ENCODE measurements at places on chromosomes 4 and X. TPM values are rescaled to one million over a fixed set of nuclear protein-coding genes. Genes with fewer than 3 reads are reported as not detected.

Gene PCDH18
- total RNA-seq: 65.7 TPM

Gene CXorf66
- not detected for total RNA-seq

Gene DMRTC1B
- 2.6 TPM for total RNA-seq

DNA sequence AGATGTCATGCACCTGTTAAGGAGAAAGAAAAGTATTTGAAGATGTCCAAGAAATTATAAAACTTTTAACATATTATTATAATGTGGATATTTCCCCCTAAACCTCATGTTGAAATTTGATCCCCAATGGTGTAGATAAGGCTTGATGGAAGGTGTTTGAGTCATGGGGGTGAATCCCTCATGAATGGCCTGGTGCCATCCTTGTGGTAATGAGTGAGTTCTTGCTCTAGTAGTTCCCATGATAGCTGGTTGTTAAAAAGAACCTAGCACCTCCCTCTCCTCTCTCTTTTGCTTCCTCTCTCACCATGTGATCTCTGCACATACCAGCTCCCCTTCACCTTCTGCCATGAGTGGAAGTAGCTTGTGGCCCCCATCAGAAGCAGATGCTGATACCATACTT, 176.6 kb upstream of the NR3C2 start:
- DNase-seq: no peak

- no peak for DNase-seq
Observed at GRCh38 chrX:2220829-2221567, 279.8 kb downstream of the DHRSX start.

DNA sequence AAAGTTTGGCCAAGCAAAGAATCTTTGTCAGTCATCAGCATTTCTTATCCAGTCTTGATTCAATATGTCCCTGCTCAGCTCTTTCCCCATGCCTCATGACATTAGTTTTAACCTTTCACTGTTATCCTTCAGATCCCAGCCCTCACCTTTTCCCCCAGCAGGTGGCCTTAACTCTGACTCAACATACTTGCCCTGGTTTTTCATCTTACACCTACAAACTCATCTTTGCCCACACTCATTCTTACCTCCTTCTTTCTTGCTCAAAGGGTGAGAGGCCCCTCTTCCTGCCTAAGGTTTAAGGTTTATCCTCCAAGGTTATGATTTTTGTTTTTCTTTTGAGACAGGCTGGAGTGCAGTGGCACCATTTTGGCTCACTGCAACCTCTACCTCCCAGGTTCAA, 10.6 kb upstream of the ANXA5 start:
- DNase-seq: no peak

DNA sequence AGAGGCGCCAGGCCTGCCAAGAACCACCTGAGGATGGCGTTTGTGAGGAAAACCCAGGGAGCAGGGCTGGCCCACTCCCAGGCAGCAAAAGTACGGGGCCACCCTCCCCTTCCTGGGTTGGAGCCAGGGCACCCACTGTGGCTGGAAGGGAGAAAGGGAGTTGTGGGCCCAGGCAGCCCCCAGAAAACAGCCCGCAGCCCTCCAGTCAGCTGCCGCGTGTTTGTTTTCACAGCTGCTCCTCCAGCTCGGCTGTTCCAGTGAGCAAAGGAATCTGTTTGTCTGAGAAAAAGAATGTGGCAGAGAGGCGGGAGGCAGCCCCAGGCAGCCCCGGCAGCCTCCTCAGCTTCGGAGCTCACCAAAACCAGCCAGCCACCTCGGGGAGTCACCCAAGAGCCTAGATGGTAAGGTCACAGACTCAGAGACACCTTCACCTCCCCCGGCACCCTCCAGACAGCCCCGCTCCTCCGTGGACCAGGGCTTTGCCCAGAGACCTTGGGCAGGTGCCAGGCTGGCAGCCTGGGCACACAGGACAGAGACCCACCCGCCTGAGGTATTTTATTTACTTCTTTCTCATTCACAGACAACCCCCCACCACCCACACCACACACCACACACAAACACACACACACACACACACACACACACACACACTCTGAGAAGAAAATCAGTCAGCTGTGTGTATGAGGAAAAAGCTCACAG, 338.1 kb downstream of the BCOR start:
- DNase-seq: no peak

GRCh38 chr4:30867427-30867826, 147.3 kb downstream of the PCDH7 start:
- DNase-seq: no peak

DNA sequence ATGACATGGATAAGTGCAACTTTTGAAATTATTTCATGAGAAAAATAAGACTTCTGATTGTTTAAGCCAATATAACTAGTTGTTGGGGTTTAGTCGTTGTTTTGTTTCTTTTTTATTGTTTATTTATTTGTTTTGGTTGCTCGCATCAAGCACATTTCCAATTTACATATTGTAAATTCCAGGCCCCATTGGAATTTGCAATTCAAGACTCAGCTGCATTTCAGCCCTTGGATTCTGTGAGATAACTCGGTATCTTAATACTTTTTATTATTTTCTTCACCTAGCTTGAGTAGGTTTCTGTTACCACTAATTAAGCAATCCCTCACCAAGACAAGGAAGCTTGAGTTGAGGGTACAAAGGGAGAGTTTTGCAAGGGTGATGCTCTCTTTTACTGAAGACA, 318.3 kb upstream of the GATB start:
- DNase-seq: no peak

Gene ADH4
- not detected for total RNA-seq

GRCh38 chr4:113997206-113997605, 17.8 kb upstream of the ARSJ start:
- no peak for DNase-seq

GRCh38 chr4:154208424-154208823, 283.2 kb downstream of the DCHS2 start:
- no peak for DNase-seq

- no peak for DNase-seq
Observed at GRCh38 chrX:135632353-135632752, 81.1 kb upstream of the CT45A1 start.

Gene SETD7
- 11.1 TPM for total RNA-seq

DNA sequence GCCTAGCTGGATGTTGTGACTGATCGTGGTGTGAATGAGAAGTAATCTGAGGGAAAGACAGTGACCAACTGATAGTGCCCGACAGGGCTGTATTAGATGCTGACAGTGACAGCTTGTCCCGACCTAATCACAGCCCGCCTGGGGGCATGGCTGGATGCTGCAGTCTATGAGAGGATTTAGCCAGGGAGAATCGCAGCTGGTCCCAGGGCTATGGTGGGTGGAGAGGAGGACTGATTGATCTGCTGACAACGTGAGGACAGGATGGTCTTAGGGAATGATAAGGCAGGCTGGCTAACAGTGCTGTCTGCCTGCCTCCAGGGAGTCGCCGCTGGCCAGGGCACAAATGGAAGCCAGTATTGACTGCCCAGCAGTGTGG, 621 bp upstream of the SUV39H1 start:
- DNase-seq: no peak

- no peak for DNase-seq
Observed at GRCh38 chr4:2881431-2881830, 37.8 kb downstream of the ADD1 start.

Gene ASB5
- total RNA-seq: not detected

DNA sequence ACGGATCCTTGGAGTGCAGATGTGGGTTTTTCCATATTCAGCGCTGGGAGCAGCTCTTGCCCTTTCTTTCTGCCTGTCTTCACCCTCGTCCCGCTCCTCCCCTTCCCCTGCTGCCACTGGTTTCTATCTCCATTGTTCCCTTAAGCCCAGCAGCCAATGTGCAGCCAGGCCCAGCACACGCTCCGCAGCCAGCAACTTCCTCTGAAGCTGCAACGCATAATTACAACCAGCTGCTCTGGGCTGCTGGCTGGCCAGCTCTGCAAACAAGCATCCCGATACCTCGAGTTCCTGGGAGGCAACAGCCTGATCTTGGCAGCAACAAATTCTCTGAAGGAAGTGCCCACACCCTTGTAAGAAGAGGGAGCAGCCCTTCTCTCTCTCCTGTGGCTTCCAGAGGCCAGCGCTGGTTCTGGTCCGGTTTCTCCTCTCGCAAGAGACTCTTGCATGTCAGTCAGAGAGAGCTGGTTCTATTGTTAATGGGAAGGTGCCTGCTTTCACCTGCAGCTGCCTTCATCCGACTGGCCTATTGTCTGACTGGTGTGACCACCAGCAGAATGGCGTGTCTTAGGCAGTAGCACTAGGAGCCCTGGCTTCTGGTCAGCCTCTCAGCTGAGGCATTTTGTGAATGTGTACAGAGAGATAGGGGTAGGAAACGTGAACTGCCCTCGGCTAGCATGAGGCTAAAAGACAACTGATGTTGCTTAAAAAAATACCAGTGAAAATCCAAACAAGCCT, 83.8 kb upstream of the MAML3 start:
- DNase-seq: peak; percentile 63

DNA sequence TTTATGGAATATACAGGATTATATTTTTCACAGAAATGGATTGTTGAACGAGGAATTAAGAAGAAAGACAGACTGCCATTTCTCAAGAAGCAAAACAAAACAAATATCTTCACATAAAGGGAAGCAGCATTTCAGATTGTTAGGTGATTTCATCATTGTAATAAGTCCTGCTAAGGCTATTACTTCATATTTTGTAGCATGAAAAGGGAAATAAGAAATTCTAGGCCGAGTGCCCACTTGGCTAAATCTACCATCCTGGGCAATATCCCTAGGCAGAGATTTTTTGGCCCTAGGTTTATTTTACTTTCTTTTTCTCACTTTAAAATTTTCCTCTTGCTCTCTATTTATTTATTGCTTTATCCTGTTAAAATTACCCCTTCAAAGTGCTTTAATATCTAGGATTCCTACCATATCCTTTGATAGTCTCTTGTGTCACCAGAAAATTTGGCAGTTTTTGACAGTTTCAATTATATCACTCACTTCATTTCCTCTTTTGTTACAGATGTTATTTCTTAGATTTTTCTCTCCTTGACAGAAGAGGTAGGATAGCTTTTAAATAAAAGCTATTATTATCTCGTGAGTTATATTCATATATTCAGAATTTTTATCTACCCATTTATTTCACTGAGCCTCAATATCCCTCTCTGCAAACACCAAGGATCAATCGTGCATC, 142.3 kb downstream of the PDGFC start:
- no peak for DNase-seq

Gene HMGN5
- total RNA-seq: 5.0 TPM

GRCh38 chr4:80781431-80781830, 249.1 kb upstream of the BMP3 start:
- DNase-seq: no peak

Gene CLTRN
- 0.80 TPM for total RNA-seq

GRCh38 chrX:29308726-29309125, 721.5 kb downstream of the IL1RAPL1 start:
- no peak for DNase-seq

DNA sequence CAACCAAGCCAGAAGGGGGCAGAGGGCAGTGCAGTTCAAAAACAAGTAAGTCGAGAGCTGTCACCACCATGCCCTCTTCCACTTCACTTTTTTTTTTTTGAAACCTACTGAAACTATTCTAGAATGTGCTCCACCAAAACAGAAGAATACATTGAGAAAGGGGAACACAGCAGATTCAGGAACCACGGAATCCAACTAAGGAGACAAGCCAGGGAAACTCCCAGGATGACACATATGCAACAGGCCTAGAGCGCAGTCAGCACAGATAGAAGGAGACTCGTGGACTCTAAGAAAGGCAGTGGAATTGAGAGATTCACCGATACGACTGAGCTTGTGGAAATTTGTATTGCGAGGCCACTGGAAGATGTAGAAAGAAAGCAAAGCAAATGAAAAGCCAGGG, 66.1 kb downstream of the PHKA2 start:
- no peak for DNase-seq

DNA sequence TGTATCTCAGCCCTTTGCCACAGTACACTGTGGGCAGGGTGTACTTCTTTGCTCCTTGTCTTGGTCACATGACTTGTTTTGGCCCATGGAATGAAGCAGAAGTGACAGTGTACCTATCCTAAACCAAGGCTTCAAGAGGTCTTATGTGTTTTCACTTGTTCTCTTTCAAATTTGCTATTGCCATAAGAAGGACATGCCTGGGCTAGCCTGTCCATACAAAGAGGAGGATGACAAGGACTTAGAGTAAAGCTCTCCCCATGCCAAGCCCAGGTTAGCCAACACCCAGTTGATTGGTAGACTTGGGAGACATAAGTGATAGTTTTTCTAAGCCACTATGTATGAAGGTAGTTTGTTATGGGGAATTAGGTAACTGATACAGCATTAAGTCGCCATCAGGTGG, 141.1 kb upstream of the MID1 start:
- DNase-seq: no peak
